ENCODE measurements at places on chromosomes 2 and 18.

GRCh38 chr2:20440001-20440560 lies 6.8 kb upstream of the RHOB start:
- DNase-seq = no peak

- no peak for DNase-seq
Measured at GRCh38 chr18:64785686-64786085, 636.8 kb upstream of the LINC00305 start.

- DNase-seq = no peak
Measured at GRCh38 chr2:111679202-111679601, 204.8 kb downstream of the ANAPC1 start.

DNA sequence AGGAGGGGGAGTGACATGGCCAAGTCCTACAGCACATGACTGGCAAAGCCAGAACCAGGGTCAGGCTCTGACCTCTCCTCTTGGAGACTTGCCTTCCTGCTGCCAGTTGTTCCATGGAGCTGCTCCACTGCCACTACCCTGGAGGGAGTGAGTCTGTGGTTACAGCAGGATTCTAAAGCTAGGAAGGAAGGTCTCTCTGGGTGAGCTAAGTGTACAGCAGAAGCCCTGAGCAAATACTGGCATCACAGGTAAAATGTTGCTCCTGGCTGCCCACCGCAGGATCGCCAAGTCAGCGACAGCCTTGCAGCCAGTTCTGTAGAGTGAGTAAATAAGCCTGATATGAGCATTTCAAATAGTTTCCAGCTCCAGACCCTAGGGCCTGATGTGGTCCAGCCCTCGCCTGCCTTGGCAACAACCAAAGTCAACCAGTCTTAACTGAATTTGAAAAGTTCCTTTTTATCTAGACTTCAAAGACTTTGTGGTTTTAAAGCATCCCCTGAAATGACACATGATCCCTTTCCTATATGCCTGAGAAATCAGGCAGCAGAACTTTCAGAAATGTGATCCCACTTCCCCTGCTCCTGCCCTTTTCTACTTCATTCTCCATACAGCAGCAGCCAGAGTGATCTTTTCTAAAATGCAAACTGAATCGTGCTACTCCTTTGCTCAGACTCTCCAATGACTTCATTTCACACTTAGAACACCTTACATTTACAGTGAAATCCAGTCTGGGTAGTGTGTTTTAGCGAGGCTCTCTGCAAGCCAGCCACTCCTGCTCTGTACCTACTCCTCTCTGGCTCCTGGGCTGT lies 114.3 kb downstream of the MGAT5 start:
- DNase-seq = no peak

GRCh38 chr18:55732227-55733106 lies 144.5 kb upstream of the TCF4 start:
- no peak for DNase-seq

Data from NT2/D1 (cell line).